ENCODE measurements at places on chromosomes 2 and 18.

GRCh38 chr2:132949108-132949507 is 279.1 kb upstream of the LYPD1 start:
- no peak for DNase-seq

GRCh38 chr2:204662956-204663355 is 117.7 kb downstream of the PARD3B start:
- no peak for DNase-seq

DNA sequence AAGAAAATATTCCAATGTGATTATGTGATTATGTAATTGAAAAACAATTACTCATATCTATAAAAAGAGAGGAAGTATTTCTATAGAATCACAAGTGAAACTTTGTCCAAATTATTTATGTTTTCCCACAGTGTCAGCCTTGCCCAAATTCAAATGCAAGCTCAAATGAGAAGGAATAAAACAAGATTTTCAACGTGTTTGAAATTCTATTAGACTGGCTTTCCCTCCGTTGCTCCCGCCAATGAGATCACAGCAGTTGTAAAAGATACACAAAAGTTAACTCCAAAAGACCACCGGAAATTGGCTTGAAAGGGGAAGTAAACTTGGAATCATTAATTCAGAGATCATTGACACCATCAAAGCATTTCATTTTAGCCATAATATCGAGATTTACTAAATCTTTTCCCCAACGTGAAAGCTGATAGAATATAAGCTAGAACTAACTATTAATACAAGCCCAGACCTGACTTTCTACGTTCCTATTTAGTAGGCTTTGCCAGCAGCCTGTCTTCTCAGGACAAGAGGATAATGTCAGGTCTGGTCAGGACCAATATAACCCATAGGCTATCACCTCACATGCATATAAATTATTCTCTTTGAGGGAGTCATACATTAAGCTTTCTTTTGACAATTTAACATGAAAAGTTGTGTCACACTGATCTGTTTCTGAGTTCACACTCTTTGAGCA is 222.6 kb upstream of the CHAC2 start:
- DNase-seq, result no peak

GRCh38 chr2:216183462-216183861 is 74.3 kb downstream of the XRCC5 start:
- DNase-seq, result no peak

DNA sequence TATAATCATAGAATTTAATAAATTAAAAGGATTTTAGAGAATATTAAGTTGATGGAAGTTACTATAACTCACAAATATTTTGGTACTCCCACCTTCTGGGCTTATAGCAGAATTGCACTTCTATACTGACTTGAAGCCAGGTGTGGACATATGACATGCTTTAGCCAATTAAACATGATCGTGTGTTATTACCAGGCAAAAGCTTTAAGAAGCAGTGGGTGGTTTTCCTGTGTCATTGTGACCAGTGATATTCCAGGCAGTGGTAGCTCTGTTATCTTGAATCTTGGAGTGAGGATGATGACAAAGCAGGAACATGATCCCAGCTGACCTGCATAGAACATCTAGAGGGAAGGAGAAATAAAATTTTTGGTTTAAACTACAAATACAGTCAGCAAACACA is 370.9 kb upstream of the ZEB2 start:
- no peak for DNase-seq

- DNase-seq, result no peak
These were observed 46.1 kb upstream of the SH3BP4 start for GRCh38 chr2:234905547-234906265.

GRCh38 chr2:100174026-100174431 is 31.6 kb upstream of the AFF3 start:
- DNase-seq, result no peak

GRCh38 chr2:84674586-84674985 is 158.3 kb downstream of the DNAH6 start:
- no peak for DNase-seq

DNA sequence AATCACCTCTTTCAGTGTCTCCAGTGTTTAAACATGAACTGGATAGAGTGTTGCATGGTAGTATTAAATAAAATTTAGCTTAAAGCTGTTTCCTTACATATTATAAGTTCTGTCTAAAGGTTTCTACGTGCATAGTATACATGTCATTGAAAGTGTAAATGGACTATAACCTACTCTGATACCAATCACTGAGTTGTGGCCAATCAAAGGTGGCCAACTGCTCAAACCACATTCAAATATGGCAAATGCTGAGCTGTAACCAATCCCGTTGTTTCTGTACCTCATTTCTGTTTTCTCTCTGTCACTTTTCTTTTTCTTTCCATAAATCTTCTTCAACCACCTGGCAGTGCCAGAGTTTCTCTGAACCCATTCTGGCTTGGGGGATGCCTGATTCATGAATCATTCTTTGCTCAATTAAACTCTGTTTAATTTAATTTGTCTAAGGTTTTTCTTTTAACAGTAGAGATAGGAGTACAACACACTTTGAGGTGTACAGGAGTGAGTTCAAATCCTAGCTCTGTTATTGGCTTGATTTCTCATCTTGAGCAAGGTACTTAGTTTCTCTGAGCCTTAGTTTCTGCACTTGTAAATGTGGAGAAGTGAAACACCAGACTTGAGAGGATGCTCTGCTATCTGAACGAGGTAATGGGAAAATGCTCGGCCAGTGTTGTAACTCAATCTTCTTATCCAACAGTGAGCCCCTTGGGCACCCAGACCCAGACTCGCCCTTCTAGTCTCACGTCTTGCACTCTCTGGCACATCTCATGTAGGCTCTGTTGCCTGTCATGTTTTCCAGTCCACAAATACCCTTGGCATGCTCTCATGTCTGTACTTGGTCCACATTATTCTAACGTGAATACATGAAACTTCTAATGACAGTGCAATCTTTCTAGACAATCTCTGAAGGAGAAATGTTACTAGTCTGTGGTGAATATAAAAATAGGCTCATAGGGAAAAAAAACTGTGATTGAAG is 228.0 kb downstream of the PIK3C3 start:
- DNase-seq, result no peak

GRCh38 chr2:191994749-191995148 is 147.9 kb upstream of the CAVIN2 start:
- no peak for DNase-seq
